ENCODE measurements at places on chromosomes 6 and 20. TPM values are rescaled to one million over a fixed set of nuclear protein-coding genes. Genes with fewer than 3 reads are reported as not detected.

- H3K36me3 ChIP-seq, result no peaks in the 10 kb centered on the region
- no peaks in the 10 kb centered on the region for H3K4me1 ChIP-seq
- H3K4me3 ChIP-seq, result no peak overlapping the region
- no peak overlapping the region for H3K27ac ChIP-seq
- peak; percentile 7 for DNase-seq
Measured at GRCh38 chr20:57530327-57530981, 5.5 kb upstream of the CTCFL start.

GRCh38 chr6:134729561-134729960 is 220.3 kb downstream of the ALDH8A1 start:
- no peak overlapping the region for H3K4me3 ChIP-seq
- H3K27ac ChIP-seq, result no peak overlapping the region
- H3K36me3 ChIP-seq, result 0 out of 2 replicates have a peak, but pooled peaks cover 4% of the 10 kb centered on the region
- DNase-seq, result no peak
- no peaks in the 10 kb centered on the region for H3K27me3 ChIP-seq
- peaks cover 38% of the 10 kb centered on the region for H3K4me1 ChIP-seq

- H3K4me1 ChIP-seq, result peaks cover 76% of the 10 kb centered on the region
- H3K4me3 ChIP-seq, result no peak overlapping the region
- H3K27me3 ChIP-seq, result no peaks in the 10 kb centered on the region
- no peak for DNase-seq
- peaks cover 8% of the 10 kb centered on the region for H3K36me3 ChIP-seq
Measured at GRCh38 chr6:7169296-7169721, 61.5 kb downstream of the RREB1 start.

The INSM1 gene
- not detected for total RNA-seq

- H3K27me3 ChIP-seq, result peaks cover 14% of the 10 kb centered on the region
- H3K36me3 ChIP-seq, result no peaks in the 10 kb centered on the region
- no peak overlapping the region for H3K27ac ChIP-seq
- no peaks in the 10 kb centered on the region for H3K4me1 ChIP-seq
Measured at GRCh38 chr6:168949981-168950857, 303.4 kb downstream of the THBS2 start.

- no peak overlapping the region for H3K4me3 ChIP-seq
- H3K36me3 ChIP-seq, result peaks cover 3% of the 10 kb centered on the region
- peaks cover 46% of the 10 kb centered on the region for H3K4me1 ChIP-seq
- no peak for DNase-seq
Measured at GRCh38 chr6:72739368-72739779, 117.5 kb downstream of the KCNQ5 start.

DNA sequence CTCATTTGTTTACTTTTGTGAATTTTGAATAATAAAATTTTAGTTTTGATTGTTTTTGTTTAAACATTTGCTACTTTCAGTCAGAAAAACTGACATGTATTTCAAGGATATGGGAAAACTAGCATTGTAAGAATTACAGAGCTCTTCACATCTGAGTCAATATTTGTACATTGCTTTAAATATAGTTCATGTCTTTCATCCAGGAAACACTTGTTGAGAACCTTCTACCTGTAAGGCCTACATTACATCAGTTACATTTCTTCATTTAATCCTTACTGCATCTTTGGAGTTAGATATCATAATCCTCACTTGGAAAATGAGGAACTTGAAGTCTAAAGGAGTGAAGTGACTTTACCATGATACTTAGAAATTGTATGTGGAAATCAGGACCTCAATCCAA is 242.9 kb downstream of the KCNQ5 start:
- H3K27ac ChIP-seq, result peak overlapping the region; percentile 60
- DNase-seq, result no peak
- H3K27me3 ChIP-seq, result no peaks in the 10 kb centered on the region
- peaks cover 5% of the 10 kb centered on the region for H3K36me3 ChIP-seq
- H3K4me3 ChIP-seq, result no peak overlapping the region

DNA sequence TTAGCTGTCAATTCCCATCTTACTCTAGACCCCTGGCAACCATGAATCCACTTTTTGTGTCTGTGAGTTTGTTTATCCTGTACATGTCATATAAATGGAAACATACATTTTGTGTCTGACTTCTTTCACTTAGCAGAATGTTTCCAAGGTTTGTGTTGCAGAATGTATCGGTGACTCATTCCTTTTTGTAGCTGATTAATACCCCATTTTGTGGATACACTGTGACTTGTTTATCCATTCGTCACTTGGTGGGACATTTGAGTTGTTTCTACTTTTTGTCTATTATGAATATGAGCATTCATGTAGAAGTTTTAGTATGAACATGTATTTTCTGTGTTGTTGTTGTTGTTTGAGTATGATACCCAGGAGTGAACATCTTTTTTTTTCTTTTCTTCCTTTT is 21.4 kb downstream of the CDYL start:
- H3K4me3 ChIP-seq, result no peak overlapping the region
- H3K4me1 ChIP-seq, result peaks cover 58% of the 10 kb centered on the region
- no peak for DNase-seq
- peaks cover 8% of the 10 kb centered on the region for H3K36me3 ChIP-seq
- H3K27ac ChIP-seq, result peak overlapping the region; percentile 0
- H3K27me3 ChIP-seq, result no peaks in the 10 kb centered on the region

The PLA2G7 gene
- not detected for total RNA-seq

GRCh38 chr6:131052181-131052580 is 10.9 kb downstream of the EPB41L2 start:
- peaks cover 2% of the 10 kb centered on the region for H3K27me3 ChIP-seq
- no peak for DNase-seq
- peaks cover 46% of the 10 kb centered on the region for H3K36me3 ChIP-seq

DNA sequence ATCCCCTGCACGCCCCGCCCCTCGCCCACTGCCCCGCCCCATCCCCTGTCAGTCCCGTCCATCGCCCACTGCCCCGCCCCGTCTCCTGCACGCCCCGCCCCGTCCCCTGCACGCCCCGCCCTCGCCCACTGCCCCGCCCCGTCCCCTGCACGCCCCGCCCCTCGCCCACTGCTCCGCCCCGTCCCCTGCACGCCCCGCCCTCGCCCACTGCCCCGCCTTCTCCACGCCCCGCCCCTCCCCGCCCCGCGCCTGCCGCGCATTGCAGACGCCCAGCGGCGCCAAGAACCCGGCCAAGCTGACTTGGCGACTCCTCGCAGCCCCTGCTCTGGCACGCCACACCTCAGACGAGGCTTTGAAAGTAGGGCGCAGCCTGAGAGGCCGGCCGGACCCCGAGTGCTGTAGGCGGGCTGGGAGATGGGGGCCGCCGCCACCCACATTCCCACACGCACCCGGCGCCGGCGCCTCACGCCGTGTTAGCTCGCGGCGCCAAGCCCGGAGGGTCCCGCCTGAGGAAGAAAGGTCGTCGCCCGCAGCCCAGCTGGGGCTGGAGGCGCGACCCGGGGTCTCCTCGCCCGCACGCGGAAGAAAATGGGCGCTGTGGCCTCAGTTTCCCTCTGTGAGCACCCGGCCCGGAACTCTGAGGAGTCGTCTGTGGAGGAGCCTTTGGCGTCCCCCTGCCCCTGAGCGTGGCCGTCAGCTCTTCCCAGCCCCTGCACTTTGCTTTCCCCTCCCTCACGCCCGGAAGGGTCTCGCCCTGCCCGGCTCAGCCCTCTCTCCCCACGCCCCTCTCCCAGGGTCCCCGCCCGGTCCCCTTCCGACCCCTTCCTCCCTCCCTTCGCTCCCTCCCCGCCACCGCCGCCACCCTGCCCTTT is at the start of gene RAD21L1:
TSS of gene RAD21L1 (plus strand) at position 262 of the 872 bp plus-strand sequence. CDS start 2,410 bp downstream, outside the sequence.
- H3K4me1 ChIP-seq, result no peaks in the 10 kb centered on the region
- peak within 1 kb of the TSS; percentile 86 for H3K4me3 ChIP-seq
- peak within 1 kb of the TSS; percentile 74 for H3K27ac ChIP-seq
- DNase-seq, result peak; percentile 57

DNA sequence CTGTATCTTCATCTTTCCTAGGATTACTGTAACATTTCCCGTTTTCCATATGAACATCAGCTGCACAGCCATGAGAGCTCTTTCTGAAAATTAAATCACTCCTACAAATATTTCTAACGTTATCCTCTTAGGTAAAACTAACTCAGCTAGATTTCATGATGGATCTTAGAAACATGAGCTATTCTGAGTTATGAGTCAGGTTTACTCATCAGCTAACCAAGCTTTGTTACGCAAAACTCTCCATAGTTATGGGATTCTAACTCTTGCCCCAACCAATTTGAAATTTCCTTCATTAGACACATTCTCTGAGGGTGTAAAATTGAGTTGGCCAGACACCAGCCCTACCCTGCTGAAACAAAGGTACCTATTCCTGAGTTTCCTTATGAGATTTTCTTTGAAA is 14.0 kb downstream of the DEFB110 start:
- no peak overlapping the region for H3K4me3 ChIP-seq
- H3K27me3 ChIP-seq, result no peaks in the 10 kb centered on the region
- H3K4me1 ChIP-seq, result no peaks in the 10 kb centered on the region
- no peak overlapping the region for H3K27ac ChIP-seq
- no peak for DNase-seq

The ZBTB12 gene
- 9.9 TPM for total RNA-seq
